Astrocyte of the hippocampus (primary cell): ENCODE measurements at places on chromosomes 16 and 17.

DNA sequence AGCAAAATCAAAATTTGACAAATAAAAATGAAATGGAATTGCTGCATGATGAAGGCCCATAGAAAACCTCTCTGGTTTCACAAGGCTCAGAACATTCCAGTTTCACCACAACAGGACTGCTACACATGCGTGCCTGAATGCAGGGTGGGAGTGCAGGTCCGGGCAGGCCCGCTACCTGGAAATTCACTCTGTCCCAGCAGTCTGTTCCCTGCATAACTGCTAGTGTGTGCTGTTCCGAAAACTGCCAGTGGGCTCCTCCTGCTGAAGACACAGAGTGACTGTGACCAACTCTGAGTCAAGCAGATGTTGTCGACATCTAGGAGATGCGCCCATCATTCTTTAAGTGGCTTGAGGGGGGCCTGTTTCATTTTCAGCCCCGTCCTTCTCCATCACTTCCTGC is 284.8 kb upstream of the MAF start:
- no peak for DNase-seq

DNA sequence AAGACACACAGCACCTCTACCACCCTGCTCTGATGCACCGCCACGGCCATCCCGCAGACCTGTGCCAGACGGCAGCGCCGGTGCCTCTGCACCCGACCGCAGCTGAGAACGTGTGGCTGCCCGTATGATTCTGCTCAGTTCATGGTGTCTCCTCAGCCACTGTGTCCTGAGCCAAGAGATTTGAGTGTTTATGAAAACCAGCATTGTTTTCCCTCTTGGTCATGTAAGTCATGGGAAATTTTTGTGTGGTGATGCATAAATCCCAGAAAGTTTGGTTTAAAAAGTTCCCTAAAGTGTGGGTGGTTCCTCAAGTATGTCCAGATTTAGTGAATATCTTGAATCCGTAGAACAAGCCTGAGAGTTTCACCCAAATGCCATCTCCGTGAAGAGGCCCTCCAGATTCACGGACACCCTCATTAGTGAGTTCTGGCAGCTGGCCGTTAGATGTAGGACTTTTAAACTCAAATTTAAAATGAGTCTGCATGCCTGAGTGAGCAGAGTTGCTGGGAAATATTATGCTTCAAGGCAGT is 57.6 kb downstream of the CDRT4 start:
- peak; percentile 93 for DNase-seq

- DNase-seq: no peak
Measured at GRCh38 chr17:70527364-70527888, 358.1 kb downstream of the KCNJ2 start.

DNA sequence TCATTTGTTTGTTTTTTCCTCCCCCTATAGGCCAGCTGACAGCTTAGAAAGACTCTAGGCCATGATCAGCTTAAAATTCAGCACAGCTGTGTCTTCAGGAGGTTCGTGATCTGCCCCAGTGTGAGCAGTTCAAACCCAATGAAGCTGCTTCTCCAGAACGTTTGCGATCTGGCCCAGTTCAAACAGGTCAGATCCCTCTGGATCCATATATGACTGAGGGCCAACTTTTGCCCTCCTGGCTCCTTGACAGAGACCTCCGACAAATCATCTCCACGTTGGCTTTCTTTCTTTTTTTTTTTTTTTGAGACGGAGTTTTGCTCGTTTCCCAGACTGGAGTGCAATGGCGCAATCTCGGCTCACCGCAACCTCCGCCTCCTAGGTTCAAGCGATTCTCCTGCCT is 50.2 kb upstream of the ATF7IP2 start:
- DNase-seq: no peak

DNA sequence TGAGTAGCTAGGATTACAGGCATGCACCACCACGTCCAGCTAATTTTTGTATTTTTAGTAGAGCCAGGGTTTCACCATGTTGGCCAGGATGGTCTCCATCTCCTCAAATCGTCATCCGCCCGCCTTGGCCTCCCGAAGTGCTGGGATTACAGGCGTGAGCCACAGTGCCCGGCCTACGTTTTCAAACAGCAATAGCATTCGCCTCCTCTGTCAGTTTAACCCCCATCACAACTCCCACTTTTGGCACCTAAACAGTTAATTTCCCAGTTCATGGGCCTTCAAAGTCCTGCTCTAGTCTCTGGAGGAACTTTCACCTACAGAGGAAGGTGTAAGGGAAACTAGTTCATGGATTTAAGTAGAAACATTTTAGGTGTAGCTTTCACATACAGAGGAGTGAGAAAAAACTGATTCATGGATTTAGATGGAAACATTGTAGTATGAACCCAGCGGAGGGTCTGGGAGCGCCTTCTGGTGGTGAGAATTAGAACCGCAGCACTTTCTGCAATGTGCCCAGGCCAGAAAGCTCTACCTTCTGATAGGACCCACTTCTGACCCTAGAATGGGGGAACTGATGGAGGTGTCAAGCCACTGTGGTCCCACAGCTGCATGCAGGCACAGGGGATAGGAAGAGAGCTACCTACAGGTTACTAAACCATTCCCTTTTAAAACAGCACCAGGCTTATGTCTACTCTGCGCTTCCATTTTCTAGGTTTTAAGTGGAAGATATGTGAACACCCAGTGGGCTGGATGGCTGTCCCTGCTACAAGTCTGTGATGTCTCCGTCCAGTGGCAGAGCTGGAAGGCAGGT is 12.0 kb upstream of the MEOX1 start:
- peak; percentile 83 for DNase-seq

GRCh38 chr17:73179878-73180277 is 13.0 kb upstream of the COG1 start:
- no peak for DNase-seq
